ENCODE measurements at places on chromosomes 11 and 22. TPM values are rescaled to one million over a fixed set of nuclear protein-coding genes. Genes with fewer than 3 reads are reported as not detected.
A peak's percentile ranks its signal among the peaks of the same experiment; 100 is the strongest.

DNA sequence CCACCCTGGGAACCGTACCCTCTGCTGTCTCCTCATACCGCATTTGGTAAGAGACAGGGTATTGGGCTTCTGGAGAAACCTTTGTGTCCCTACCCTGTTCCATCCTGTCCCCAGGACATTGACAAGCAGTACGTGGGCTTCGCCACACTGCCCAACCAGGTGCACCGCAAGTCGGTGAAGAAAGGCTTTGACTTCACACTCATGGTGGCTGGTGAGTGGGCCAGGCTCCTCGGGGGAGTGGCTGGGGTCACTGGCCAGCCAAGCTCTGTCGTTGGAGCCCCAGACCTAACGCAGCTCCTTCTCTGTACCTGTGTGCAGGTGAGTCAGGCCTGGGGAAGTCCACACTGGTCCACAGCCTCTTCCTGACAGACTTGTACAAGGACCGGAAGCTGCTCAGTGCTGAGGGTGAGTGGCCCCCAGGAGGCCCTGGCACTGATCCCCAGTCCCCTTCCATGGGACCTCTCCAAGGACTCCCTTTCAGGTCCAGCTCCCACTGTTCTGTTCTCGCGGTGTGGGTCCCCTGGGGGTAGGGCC is 3.8 kb upstream of the GP1BB start:
- DNase-seq = no peak

DNA sequence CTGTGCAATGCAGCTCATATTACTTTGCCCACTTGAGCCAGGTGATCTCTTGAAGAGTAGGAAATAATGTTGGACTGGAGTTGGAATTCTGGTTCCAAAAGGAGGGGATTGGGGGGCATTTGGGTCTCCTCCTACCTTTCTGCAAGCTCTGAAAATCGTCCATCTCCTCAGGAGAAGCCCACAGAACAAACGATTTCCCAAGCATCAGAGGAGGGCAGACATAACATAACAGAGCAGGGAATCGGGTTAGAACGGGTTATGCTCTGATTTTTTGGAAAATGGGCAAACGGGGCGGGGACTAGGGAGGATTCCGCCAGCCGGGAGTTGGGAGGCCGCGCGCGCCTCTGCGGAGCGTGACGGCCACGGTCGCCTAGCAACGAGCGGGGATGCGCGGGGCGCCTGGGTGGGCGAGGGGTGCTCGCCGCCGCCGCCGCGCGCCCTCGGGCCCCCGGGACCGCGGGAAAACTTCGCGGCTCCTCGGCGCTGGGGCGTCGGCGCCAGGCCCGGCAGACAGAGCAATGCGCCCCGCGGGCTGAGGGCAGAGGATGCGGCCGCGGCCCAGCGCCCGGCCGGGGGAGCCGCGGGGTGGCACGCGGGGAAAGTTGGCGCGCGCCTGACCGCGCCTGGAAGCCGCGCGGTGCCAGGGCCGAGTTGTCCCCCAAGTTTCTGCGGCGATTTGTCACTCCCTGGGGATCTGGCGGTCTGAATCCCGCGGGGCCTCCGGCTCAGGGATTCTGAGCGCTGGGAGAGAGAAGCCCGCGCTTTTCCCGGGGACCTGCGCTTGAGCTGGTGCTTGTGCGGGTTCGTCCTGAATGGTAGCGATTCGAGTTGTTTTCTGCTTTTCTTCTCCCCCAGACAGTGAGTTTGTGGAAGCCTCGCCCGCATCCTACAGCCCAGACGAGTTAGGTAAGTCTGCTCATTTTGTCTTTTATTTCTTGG is 27.8 kb upstream of the AMOTL1 start:
- peak; percentile 29 for DNase-seq

The PRRG4 gene
- 2.2 TPM for total RNA-seq

GRCh38 chr11:127888386-127888785 is 699.0 kb downstream of the ETS1 start:
- DNase-seq = no peak

DNA sequence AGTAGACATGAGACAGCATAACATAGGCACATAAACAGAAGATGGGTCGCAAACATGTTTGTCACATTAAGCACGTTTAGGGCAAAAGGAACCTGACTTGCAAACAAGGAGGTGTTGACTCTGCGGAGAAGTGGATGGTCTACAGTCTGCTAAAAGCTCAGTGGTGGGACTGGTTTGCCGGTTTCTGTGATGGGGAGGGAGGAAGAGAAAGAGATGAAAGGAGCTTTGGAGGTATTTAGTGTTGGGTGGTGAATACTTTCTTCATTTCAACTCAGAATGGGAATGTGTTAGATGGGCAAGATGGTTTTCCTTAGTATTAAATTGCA is 191.4 kb upstream of the SORL1-AS1 start:
- DNase-seq = no peak

The HIC2 gene
- total RNA-seq = 3.5 TPM

DNA sequence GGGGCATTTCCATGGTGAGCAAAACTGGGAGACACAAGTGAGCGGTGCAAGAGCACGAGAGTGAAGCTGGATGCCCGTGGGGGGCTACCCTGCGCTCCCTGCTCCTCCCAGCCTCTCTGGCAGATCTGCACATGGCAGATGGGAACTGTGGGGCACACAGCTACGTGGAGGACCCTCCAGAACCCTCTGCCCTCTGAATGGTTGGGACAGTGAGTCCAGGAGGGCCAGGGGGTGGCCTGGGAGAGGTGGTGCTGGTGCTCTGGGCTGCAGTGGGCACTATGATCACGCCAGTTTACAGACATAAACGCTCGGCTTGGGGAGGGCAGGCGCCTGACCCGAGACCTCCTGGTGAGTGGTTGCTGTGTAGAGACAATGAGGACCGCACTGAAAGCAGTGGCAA is 205.9 kb downstream of the CTTN start:
- no peak for DNase-seq

- DNase-seq = peak; percentile 83
These were observed 26.9 kb upstream of the CD82 start for GRCh38 chr11:44538375-44539054.

DNA sequence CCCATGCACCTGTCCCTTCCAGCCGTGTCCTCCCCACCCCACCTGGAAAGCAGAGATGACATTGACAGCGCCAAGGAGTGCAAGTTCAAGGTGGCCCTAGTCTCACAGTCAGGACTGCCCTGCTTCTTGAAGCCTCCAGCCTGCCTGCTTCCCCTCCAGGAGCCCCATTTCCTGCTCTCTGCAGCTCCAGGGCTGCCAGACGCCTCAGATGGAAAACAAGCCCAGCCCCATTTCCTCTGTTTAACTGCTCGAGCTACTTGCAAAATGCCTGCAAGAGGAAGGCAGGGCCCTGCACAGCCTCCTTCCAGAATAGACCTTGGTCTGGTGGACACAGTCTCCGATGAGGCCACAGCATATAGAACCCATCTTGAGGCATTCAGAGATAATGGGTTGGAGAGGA is 5.0 kb upstream of the DGKZ start:
- DNase-seq = no peak

DNA sequence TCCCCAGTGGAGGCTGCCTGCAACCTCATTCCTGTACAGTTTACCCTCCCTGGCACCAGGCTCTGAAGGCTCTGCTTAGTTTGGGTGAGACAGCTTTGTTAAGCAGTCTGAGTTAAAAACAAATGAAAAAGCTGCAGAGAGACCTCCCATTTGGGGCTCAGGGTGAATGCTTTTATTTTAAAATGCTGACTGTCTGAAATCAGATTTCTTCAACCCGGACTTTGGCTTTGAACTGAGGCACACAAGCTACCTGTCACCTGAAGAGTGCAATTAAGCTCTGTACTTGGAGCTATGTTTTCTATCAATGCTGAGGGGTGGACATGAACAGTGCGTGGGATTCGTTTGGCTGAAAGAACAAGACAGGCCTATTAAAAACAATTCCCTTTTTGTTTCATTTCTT is 217.5 kb upstream of the SORL1-AS1 start:
- DNase-seq = no peak

The RFPL1 gene
- total RNA-seq = not detected

The KCTD17 gene
- total RNA-seq = 40.1 TPM

GRCh38 chr11:73889019-73889418 is 12.2 kb downstream of the PAAF1 start:
- DNase-seq = no peak

DNA sequence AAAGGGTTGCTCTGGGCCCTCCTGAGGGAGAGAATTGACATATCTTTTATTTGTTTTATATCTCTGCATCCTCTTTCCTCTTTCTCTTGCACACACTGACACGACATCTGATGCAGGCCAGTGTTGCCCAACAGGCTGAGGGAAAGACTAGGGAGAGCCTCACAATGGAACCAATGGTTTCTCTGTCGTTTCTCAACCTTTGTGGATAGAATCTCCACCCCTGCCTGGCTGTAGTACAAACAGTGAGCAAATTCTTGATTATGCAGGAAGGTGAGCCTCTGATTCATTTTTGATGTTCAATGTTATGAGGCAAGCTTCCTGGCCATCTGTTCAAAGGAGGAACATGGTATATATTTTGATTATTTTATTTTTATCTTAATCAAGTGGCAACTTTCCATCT is 49.8 kb upstream of the PLET1 start:
- DNase-seq = no peak

The EXT2 gene
- 41.3 TPM for total RNA-seq

The KLHDC7B gene
- not detected for total RNA-seq

The NAALAD2 gene
- 8.5 TPM for total RNA-seq

DNA sequence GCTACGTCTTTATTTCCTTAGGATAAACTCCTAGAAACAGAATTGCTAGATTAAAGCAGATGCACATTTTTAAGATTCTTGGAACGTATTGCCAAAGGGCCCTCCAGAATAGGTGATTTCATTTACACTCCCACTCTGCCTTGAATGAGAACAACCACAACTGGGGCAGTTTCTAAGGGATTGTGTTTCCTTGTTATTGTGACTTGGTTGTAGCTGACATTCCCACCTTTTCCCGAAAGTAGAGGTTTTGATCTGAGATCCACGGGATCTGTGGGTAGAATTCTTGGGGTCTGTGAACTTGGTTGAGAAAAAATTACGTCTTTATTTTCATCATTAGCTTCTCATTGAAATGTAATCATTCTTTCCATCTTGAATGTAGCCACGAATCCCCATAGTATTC is 21.5 kb downstream of the LRRC32 start:
- no peak for DNase-seq

The SLC29A2 gene
- total RNA-seq = 0.84 TPM

The OR52A1 gene
- not detected for total RNA-seq

- DNase-seq = no peak
These were observed 117.0 kb downstream of the STIM1 start for GRCh38 chr11:3972431-3972830.

The ATP6V1E1 gene
- 176 TPM for total RNA-seq

The OR10A2 gene
- total RNA-seq = not detected

The APOBEC3B gene
- not detected for total RNA-seq

The SERPING1 gene
- 303 TPM for total RNA-seq

GRCh38 chr11:62171261-62171723 is 18.7 kb upstream of the SCGB1D1 start:
- DNase-seq = peak; percentile 77

GRCh38 chr11:8801121-8801520 is 109.9 kb upstream of the AKIP1 start:
- DNase-seq = no peak

The ZNF280B gene
- total RNA-seq = 7.8 TPM

- DNase-seq = no peak
These were observed 229.0 kb downstream of the BLID start for GRCh38 chr11:121886996-121887395.

GRCh38 chr11:45860764-45861510 is 13.7 kb downstream of the CRY2 start:
- DNase-seq = no peak

- DNase-seq = no peak
These were observed 454.9 kb upstream of the CADM1 start for GRCh38 chr11:115959081-115959486.

- DNase-seq = no peak
These were observed 379.8 kb downstream of the SOX6 start for GRCh38 chr11:15976433-15977045.

The SPDYC gene
- not detected for total RNA-seq

GRCh38 chr22:45775062-45775461 is 103.4 kb downstream of the ATXN10 start:
- DNase-seq = no peak

The SYT9 gene
- 5.1 TPM for total RNA-seq

The LMO1 gene
- total RNA-seq = not detected

The ROBO4 gene
- 14.8 TPM for total RNA-seq

DNA sequence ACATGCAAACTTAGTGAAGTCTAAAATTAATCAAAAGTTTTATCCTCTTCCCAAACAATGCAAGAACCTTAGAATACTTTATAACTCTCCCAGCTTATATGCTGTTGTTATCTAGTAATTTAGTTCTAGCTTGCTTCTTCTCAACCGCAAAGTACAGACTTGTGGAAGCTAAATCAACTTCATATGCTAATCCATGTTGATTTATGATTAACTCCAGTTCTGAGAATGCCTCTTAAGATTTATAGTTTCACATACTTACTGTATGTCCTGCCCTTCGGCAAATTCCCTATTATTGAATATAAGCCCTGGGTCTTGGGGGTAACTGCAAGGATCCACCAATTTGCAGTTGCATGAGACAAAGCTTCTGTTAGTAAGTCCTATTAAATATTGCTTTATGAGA is 17.6 kb upstream of the SLC35F2 start:
- no peak for DNase-seq

The NUDT8 gene
- total RNA-seq = 10.0 TPM

DNA sequence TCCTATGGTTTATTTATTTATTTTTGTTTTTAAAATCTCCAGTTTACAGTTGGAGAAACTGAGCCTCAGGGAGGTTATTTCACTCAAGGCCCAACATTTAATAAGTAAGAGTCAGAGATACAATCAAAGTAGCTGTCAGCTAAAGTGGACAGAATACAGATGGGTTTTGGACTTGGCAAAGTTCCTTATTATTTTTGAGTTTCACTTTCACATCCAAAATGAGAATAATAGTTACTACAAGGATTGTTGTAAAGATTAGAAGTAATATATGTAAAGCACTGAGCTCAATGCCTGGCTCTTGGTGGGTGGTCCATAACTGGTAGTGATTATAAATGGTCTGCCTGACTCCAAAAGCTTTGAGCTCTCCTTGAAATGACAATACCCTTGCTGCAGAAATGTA is 87.5 kb upstream of the SESN3 start:
- no peak for DNase-seq

DNA sequence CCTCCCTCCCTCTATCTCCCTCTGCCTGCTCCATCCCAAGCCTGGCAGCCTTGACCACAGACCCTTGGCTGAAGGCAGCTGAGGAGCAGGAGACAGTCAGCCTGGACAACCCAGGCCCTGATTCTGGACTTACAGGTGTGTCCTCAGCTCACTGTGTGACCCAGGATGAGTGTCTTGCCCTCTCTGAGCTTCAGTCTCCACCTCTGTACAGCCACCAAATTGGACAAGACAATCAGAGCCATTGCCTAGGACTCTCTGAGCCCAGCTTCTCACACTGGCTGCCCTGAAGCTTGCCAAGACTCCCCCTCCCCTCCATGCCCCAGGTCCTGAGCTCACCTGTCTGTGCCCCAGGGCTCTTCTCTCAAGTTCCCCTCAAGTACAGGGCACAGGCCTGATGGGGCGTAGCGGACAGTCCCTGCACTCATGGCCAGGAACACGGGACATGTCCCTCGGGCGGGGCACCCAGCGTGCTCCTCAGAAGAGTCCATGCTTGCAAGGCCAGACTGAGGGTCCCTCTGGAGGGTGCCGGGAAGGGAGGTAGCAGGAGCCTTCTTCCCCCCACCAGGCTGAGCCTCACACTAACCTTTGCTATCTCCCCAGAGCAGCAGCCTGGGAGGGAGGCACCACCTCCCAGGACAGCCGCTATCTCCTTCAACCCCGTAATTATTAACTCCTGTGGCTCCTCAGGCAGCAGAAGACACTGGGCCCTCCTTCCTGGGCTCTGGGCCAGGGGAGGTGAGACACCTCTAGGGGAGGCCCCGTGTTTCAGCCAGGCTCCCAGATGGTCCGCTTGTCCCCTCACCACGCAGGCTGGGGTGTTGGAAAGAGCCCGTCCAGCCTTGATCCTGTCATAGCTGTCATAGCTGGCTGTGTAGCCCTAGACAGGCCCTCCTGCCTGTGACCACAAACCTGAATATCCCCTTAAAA is 2.6 kb upstream of the RAB3IL1 start:
- DNase-seq = no peak

Data from adrenal gland (tissue), 19 donors.